ENCODE measurements at places on chromosomes 5 and 9.

GRCh38 chr9:129140397-129141065 is 29.3 kb downstream of the PTPA start:
- DNase-seq, result no peak

DNA sequence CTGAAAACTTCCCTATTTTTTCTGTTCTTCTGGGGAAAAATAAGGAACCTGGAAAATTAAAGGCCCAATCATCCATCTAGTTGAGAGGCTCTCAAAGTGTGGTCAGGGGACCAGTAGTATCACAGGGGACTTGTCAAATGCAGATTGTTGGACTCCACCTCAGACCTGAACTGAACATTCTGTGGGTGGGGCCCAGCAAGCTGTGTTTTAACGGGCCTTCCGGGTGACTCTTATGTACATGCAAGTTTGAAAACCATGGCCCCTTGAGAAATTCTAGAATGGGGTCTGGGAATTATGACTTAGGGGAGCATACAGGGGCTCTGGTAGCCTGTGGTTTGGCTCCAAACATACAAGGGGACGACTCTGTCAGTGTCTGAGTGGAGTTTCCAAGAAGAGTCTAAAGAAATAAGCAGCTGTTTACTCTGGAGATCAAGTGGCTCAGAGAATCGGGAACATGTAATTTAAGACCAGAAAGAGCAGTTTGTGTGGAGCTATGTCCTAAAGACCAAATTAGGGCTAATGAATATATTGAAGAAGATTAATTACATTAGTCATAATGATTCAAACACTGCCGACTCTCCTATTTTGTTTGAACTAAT is 177.4 kb downstream of the SLC28A3 start:
- no peak for DNase-seq

- no peak for DNase-seq
Measured at GRCh38 chr9:86549401-86549811, 195.2 kb upstream of the TUT7 start.

GRCh38 chr9:86978413-86978812 is 31.1 kb upstream of the GAS1 start:
- DNase-seq, result no peak

All from A549 (cell line).